ENCODE measurements at places on chromosomes 7 and 10.

- no peak for DNase-seq
Measured at GRCh38 chr7:44566680-44567079, 7.0 kb downstream of the DDX56 start.

DNA sequence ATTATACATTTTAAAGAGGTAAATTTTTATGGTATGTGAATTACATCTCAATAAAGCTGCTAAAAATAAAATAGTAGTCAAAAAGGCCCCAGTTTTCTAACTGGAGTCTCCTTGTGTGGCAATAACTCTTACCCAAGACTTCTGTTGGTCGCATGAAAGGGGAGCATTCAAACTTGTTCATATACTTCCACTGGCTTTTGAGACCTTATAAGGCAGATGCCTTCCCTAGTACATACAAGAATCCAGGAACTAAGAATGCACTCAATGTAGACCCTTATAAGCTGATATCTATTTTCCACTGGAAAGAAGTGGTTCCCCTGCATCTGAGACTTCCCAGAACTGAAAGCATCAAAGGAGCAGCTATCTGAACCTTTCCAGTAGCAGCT is 13.0 kb downstream of the BCAP29 start:
- DNase-seq: no peak

- DNase-seq: no peak
Measured at GRCh38 chr10:133474027-133474426, 20.3 kb downstream of the SCART1 start.

GRCh38 chr7:116762971-116763370 is 91.0 kb downstream of the MET start:
- no peak for DNase-seq

- no peak for DNase-seq
Measured at GRCh38 chr7:98467570-98468312, 66.9 kb upstream of the BAIAP2L1 start.

DNA sequence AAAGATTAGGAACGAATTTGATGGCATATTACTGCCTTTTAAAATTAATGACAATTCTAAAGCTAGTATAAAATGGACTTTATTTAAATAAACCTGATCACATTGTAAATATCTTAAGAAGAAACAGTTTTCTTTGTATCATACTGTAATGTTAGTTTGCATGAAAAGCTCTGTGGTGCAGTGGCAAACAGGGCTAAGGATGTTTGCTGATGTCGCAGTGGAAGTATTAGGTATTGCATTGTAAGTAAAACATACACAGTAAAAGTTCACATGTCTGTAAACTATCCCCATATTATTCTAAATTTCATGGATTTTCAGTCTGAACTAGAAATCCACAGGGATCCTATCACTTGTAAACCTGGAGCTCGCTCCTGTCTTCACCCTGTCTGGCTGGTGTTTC is 252.6 kb upstream of the ZNF32 start:
- no peak for DNase-seq

- no peak for DNase-seq
Measured at GRCh38 chr7:120825576-120825975, 32.4 kb downstream of the TSPAN12 start.

- no peak for DNase-seq
Measured at GRCh38 chr10:103812432-103812831, 42.9 kb downstream of the SH3PXD2A start.

DNA sequence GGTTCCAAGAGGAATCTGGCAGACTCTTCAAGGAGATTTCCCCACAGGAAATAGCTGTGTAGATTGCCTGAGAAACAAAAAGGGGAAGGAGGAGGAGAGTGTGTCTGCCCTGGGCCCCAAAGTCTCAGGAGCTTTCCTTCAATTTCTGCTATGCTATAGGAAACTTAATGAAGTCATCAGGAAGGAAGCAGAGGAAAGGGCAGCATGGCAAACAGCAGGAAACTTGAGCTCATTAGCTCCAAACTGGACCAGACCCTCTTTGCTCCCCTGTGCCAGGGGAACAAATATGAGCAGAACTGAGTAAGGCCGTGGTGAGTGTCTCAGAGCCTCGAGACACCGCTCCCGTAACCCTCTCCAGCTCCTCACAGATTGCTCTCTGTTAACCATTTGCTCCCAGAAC is 4.8 kb upstream of the KCNIP2 start:
- DNase-seq: no peak

Data from SJSA1 (cell line).